Lower lobe of right lung (tissue), 2 donors: ENCODE measurements at places on chromosomes 1 and 21. TPM values are rescaled to one million over a fixed set of nuclear protein-coding genes. Genes with fewer than 3 reads are reported as not detected.

GRCh38 chr21:18743531-18743930, 339.9 kb upstream of the TMPRSS15 start:
- H3K4me3 ChIP-seq, result no peak overlapping the region
- H3K27me3 ChIP-seq, result no peaks in the 10 kb centered on the region
- no peak overlapping the region for H3K27ac ChIP-seq
- H3K36me3 ChIP-seq, result no peaks in the 10 kb centered on the region
- no peaks in the 10 kb centered on the region for H3K4me1 ChIP-seq

DNA sequence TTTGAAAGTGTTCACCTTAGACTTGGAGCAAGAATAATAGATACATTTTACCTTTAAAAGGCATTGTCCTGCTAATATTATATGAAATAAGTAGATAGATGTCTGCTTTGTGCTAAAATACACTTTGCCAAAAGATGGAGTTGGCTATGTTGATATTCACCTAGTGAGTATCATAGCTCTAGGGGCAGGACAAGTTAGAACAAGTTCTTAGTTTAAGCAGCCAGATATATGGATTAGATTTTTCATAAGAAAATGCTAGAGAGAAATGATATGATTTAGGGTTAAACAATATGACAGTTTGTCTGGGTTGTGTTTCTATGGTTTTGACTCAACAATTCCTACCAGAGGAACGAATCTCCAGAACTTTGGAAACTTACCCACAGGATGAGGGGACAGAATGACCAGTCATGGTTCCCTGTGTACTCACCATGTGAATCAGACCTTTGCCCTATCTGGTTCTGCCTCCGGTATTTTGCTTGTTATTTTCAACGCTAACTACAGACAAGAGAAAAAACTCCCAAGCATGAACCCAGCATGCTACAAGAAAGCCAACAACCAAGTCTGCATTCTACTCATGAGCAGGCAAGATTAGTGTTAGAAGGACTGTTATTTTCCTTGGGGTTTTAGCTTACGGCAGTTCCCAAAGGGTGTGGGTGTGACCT, 1.7 kb downstream of the F5 start:
- H3K36me3 ChIP-seq, result no peaks in the 10 kb centered on the region
- peaks cover 14% of the 10 kb centered on the region for H3K4me1 ChIP-seq
- DNase-seq, result no peak
- no peak overlapping the region for H3K4me3 ChIP-seq
- H3K27me3 ChIP-seq, result no peaks in the 10 kb centered on the region
- no peak overlapping the region for H3K27ac ChIP-seq

DNA sequence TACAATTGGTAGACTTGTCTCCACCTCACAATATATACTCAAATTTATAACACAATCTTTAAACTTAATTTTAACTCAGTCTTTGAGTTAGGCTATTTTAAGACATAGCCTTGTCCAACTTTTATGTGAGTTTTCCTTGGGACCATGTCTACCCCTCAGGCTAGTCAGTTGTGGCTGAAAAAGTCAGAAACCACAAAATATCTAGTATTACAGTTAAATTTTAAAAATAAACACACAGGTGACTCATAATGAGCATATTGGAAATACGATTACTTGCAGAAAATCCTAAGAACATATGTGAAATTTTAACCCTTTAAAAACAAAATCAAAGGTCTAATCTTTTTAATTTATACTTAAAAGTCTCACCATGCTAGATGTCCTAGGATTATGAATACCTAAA, 4.8 kb upstream of the ASB17 start:
- no peaks in the 10 kb centered on the region for H3K4me1 ChIP-seq
- H3K4me3 ChIP-seq, result no peak overlapping the region
- no peak overlapping the region for H3K27ac ChIP-seq
- no peaks in the 10 kb centered on the region for H3K36me3 ChIP-seq
- H3K27me3 ChIP-seq, result no peaks in the 10 kb centered on the region
- DNase-seq, result no peak

DNA sequence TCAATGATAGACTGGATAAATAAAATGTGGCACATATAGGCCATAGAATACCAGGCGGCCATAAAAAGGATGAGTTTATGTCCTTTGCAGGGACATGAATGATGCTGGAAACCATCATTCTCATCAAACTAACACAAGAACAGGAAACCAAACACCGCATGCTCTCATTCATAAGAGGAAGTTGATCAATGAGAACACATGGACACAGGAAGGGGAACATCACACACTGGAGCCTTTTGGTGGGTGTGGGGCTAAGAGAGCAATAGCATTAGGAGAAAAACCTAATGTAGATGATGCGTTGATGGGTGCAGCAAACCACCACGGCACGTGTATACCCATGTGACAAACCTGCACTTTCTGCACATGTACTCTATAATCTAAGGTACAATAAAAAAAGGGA, 883.4 kb upstream of the PRMT6 start:
- DNase-seq, result no peak
- H3K27ac ChIP-seq, result no peak overlapping the region
- H3K27me3 ChIP-seq, result no peaks in the 10 kb centered on the region
- no peaks in the 10 kb centered on the region for H3K4me1 ChIP-seq
- no peaks in the 10 kb centered on the region for H3K36me3 ChIP-seq

GRCh38 chr1:22889213-22889827, 83.3 kb downstream of the LACTBL1 start:
- no peak overlapping the region for H3K4me3 ChIP-seq
- H3K4me1 ChIP-seq, result no peaks in the 10 kb centered on the region
- H3K27me3 ChIP-seq, result no peaks in the 10 kb centered on the region

The SELENBP1 gene
- total RNA-seq, result 413 TPM

- peak overlapping the region; percentile 62 for H3K27ac ChIP-seq
- H3K36me3 ChIP-seq, result peaks cover 51% of the 10 kb centered on the region
- H3K4me1 ChIP-seq, result peaks cover 51% of the 10 kb centered on the region
- DNase-seq, result no peak
- H3K27me3 ChIP-seq, result no peaks in the 10 kb centered on the region
These were observed 55.9 kb upstream of the WASF2 start for GRCh38 chr1:27545876-27546275.

DNA sequence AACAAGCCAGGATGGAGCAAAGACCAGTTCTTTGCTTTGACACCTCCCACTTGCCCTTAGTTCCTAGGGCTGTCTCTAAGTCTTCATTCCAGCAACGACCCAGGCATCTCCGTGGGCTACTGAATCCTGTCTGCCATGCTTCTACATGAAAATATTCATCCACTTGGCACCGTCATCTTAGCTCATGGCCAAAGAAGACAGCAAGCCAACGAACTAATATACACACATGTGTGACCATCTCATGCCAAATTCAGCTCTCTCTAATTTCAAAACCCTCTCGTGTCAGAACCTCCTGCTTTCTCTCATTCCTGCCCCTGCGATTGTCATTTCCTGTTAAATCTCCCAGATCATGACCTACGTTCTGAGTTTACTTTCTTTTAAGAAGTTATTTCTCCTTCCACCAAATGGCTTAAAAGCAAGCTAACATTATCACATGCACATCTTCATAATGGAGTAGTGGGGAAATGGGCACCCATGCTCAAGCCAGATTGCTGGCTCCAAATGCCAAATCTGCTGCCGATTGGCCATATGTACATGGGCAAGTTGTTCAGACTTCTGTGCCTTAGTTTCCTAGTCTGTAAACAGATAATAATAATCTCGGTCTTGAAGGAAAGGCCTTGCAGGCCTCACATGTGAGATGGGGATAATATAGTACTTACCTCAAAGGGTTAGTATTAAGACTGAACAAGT, 373.4 kb downstream of the USH2A start:
- no peaks in the 10 kb centered on the region for H3K36me3 ChIP-seq
- H3K4me3 ChIP-seq, result no peak overlapping the region
- DNase-seq, result no peak
- H3K4me1 ChIP-seq, result no peaks in the 10 kb centered on the region
- no peak overlapping the region for H3K27ac ChIP-seq

The GPATCH2 gene
- total RNA-seq, result 12.4 TPM

The AADACL4 gene
- total RNA-seq, result not detected
